ENCODE measurements at places on chromosomes 1 and 21.
A peak's percentile ranks its signal among the peaks of the same experiment; 100 is the strongest.

DNA sequence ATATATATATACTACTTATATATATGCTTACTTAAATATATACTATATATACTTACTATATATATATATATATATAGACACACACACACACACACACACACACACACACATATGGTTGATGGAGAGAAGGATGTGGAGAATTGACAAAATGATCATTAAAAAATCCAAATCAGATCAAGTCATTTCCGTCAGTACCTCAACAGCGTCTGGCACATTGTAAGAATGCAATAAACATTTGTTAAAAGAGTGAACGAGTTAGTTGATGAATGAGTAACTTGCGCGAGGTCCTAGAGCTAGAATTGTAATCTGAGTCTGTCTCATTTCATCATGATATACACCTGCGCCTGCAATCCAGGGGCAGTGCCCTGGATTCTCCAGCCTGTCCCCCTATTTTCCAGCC, 243.0 kb upstream of the MAP1LC3C start:
- no peak for DNase-seq

DNA sequence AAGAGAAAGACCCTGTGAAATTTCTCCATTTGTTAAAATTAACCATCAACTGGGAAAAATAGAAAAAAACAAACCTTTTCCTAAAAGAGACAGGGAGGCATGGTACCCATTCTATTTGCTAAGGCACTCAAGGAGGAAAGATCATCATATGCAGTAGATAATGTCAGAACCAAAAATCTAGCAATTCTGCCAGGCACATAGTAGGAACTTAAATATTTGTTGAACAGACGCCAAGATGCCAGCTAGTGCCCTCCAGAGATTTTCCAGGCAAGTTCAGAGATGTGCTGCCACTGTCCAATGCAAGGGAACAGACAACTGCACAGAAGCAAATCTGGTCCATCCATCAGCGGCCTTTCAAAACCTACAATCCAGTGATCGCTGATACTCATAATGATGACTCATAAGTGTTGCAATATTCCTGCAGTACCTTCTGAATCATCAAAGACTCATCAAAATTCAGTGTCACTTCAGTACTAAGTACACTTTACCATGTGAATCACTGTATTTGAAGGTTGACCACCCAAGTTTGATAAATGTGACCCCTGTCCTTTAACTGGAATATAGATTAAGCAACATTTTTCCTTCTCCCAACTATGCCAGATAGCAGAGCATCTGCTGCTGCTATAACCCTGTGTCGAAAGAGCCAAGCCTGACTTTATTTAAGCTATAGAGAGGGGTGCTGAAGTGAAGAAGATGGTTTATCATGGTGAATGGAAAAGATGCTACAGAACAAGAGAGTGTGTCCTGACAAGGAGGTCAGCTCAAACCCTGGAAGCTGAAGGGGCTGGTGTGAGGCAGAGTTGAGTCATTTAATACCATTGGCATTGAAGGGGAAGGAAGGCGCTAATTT, 99.1 kb downstream of the MT1HL1 start:
- no peak for DNase-seq

DNA sequence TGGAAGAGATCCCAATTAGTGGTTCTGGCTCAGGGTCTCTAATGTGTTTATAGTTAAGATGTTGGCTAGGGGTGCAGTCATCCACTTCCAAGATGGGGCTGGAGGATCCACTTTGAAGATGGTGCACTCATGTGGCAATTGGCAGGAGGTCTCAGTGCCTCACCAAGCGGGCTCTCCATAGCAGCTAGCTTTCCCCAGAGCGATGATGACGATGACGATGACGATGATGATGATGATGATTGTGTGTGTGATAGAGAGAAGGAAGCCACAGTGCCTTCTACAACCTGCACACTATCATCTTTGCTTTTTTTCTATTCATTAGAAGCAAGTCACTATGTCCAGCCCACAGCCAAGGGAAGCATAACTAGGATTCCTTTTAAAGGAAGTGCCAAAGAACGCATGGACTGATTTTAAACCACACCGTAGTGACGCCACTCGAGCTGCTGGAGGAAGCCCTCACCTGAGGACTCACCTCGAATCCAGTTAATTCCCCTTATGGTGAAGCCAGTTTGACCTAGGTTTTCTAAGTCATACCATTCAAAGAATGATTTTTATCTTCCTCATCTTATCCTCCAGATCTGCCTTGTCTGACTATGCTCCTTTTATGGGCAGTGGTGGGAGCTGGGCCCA, 49.4 kb downstream of the SRRM1 start:
- DNase-seq = no peak

DNA sequence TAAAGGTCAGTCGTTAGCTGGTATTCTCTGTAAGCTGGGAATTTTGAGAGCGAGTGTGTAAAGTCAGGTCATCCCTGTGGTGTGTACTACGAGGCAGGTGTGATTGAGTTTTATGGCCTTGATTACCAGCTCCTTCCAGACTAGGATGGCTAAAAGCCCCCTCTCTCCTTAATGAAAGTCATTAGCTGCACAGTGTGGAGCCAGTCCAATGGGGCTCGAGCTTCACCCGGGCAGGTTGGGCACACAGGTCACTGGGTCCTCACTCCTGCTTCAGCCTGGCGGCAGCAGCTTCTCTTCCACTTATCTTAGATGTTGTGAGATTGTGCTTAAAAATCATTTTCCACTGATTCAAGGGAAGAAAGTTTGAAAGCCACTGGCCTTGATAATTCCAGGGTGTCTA, 3.0 kb downstream of the DMRTB1 start:
- no peak for DNase-seq

- DNase-seq = peak; percentile 34
Measured at GRCh38 chr1:245762396-245762910, 607.7 kb downstream of the KIF26B start.

- DNase-seq = no peak
Measured at GRCh38 chr1:228410671-228411070, 4.0 kb upstream of the TRIM11 start.

GRCh38 chr1:1687846-1688245, 4.7 kb downstream of the SLC35E2B start:
- no peak for DNase-seq

GRCh38 chr1:174913225-174913903, 86.4 kb upstream of the CACYBP start:
- no peak for DNase-seq

- DNase-seq = no peak
Measured at GRCh38 chr1:161342821-161343220, 24.9 kb downstream of the CFAP126 start.
